Activated T-helper 17 cell treated with anti-CD3 and anti-CD28 coated beads, Interleukin-2, amount 50 U/mL, for 72 hours (primary cell): ENCODE measurements at places on chromosomes 2 and 18. TPM values are rescaled to one million over a fixed set of nuclear protein-coding genes. Genes with fewer than 3 reads are reported as not detected.

ACVR1C gene
- 2.8 TPM for total RNA-seq

TMEM247 gene
- total RNA-seq: not detected

NT5C1B gene
- not detected for total RNA-seq

PKDCC gene
- not detected for total RNA-seq

CFAP65 gene
- not detected for total RNA-seq

RALBP1 gene
- 62.7 TPM for total RNA-seq

DGKD gene
- 59.6 TPM for total RNA-seq

NCKAP5 gene
- not detected for total RNA-seq

TSGA10 gene
- total RNA-seq: 9.8 TPM

FNDC4 gene
- 0.21 TPM for total RNA-seq

SMYD1 gene
- total RNA-seq: not detected

TYMS gene
- 268 TPM for total RNA-seq

DSG2 gene
- 0.11 TPM for total RNA-seq

ATP6V1C2 gene
- not detected for total RNA-seq

IAH1 gene
- total RNA-seq: 61.2 TPM
